ENCODE measurements at places on chromosomes 7 and 10.

DNA sequence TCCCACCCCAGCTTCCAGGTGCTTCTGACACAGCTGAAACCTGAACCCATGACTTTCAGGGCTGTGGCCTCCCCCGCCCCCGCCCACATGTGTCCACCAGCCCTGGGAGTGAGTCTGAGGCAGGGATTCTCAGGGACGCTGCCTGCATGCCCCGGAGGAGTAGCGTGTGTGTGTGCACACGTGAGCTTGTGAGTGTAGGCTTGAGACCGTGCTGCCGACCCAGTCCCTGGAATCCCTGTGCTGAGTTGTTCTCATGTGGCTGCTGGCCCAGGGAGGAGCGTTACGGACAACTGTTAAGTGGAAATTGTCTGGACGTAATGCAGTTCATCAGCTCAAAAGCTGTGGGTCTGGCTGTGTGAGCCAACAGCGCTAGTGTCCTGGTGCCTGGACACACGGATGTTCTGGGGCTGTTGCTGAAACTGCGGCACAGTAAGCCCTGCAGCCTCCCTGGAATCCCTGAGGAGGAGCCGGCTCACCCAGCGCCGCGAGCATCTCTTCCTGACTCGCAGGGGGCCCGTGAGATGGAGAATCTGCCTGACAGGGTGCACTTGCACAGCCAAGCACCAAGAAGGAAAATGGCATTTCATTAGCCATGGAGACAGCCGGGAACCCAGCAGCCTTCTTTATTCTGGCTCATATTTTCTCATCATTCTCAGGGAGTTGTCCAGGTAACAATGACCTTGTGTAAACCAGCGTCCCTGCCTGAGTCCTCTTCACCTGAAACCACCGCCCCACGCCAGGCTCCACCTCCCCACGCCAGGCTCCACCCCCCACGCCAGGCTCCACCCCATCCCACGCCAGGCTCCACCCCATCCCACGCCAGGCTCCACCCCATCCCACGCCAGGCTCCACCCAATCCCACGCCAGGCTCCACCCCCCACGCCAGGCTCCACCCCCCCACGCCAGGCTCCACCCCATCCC is 603.9 kb downstream of the PTPRN2 start:
- DNase-seq, result no peak

GRCh38 chr7:23938937-23939552 is 229.0 kb downstream of the STK31 start:
- no peak for DNase-seq

- DNase-seq, result no peak
These were observed 29.2 kb downstream of the PANK1 start for GRCh38 chr10:89615824-89616223.

DNA sequence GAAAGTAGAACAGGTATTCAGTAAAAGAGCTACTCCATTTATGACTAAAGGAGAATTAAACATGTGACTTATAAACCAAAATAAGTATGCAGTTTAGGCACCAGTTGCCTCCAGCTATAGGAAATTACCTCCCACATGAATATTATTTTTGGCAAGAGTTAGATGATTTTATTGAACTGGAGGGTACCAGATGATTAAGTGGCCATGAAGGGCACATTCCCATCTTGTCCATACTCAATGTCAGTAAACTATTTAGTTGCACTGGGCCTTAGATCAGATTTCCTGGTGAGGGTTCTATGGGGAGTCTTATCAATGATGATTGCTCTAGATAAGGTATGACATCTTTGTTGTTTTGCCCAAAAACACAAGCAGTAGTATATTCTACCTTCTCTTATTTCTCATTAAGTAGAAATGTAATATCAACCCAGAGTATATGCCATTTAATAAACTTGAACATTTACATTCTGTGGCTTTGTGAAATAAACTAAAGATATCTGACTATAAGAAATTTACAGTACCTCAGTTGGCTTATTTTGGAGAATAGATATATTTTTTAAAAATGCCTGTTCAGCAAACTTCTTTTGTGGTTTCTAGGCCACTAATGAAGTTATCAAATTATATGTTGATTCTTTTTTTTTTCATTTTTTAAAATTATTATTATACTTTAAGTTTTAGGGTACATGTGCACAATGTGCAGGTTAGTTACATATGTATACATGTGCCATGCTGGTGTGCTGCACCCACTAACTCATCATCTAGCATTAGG is 145.3 kb downstream of the SEMA3A start:
- DNase-seq, result no peak

DNA sequence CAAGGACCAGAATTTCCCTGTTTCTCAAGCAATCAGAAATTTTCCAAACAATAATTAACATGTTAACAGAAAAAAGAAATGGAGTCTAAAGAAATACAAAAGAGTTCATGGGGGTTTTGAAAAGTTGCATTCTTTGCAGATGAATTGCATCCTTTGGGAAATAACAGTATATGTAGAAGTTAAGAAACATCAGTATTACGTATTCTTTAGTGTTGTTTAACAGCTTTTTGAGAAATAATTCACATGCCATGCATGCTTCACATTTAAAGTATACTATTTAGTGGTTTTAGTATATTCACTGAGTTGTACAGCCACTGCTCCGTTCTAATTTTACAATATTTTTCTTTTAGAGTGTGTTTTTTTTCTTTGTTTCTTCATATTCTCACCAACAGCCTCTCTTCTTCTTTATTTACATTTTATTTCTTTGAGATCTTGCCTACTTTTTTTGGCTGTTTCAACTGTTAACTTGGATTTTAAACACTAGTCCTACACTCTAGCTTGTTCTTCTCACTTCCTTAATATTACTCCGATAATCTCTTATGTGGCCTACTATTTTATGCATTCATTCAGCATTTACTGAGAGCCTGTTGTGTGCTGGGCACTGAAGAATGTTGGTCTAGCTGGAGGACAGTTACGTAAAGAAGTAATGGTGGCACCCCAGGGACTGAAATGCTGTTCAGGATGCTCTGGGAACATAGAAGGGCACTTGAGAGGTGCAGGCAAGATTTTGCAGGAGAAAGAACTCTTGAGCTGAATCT is 330.1 kb downstream of the EXOC4 start:
- DNase-seq, result no peak

DNA sequence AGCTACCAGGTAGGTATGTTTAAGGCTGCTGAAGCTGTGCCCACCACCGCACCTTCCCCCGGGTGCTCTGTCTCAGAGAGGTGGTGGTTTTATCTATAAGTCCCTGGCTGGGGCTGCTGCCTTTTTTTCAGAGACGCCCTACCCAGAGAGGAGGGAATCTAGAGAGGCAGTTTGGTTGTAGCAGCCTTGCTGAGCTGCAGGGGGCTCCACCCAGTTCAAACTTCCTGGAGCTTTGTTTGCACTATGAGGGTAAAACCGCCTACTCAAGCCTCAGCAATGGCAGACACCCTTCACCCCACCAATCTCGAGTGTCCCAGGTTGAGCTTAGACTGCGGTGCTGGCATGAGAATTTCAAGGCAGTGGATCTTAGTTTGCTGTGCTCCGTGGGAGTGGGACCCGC is 43.6 kb upstream of the CYP2C18 start:
- no peak for DNase-seq

DNA sequence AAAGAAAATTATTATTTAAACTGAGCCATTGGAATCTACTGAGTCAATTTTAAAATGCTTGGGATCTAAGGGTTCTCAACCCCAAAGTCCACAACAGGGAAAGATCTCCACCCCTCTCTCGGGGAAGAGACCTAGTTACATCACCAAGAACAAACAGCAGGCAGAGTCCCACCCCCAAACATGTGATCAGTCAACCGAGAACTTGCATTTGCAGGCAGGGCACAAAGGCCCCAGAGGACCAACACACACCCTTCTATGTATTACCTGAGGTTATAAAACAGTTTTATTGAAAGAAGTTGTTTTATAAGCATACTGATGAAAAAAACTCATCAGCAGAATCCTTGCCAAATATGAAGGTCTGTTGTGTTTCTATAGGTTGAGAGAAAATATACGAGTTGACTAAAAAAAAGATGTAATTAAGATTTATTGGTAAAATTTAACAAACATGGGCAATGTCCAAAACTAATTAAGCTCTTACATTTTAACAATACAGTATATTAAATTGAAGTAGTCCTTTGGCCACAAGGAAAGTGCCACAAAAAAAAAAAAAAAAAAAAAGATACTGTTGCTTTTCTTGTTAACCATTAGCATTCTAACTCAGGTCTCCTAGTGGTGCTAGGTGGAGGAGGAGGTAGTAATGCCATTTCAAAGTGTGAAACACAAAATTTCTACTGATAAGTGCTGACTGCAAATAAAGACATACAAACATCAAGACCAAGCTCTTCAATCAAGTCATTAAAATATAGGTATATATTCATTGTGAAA is 975 bp upstream of the USP54 start:
- DNase-seq, result no peak

- no peak for DNase-seq
These were observed 393 bp downstream of the ZNF467 start for GRCh38 chr7:149772956-149773434.

- no peak for DNase-seq
These were observed 14.1 kb upstream of the CREM start for GRCh38 chr10:35112571-35112970.

DNA sequence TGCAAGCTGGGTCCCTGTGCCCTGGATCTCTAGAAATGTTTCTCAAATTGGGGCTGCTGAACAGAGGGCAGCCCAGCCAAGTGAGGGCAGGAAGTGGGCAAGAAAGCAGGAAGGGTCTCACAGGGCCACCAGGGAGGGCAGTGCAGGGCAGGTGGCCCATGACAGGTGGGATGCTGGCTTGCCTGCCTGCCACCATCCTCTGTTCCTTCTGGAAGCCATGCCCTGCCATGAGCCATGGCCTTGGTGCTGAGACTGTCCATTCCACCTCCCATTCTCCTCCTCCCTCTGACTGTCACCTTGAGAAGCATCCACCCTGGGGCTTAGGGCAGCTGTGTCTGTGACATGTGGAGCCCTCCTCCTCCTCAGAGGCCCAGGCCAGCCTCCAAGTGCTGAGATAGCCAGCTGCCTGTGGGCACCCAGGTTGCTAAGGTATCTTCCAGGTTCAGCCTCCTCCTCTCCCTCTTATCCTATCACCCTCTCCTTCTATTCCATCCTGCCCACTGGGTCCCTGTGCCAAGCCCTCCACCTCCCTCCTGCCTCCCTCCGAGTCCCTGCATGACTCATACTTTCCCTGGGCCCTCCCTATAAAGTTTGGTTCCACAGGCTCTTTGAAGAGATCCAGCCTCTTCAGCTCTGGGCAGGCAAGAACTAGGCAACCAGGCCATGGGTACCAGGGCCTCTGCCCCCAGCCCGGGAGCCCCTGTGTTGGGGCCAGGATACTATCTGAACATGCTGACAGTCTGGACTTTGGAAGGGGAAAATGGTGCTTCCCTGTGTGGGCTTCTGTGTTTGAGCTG is 1.3 kb downstream of the VSIR start:
- peak; percentile 47 for DNase-seq

GRCh38 chr10:132807621-132808049 is 21.7 kb upstream of the NKX6-2 start:
- no peak for DNase-seq

GRCh38 chr10:5588080-5588453 is 63.3 kb downstream of the CALML3 start:
- no peak for DNase-seq

GRCh38 chr7:35584990-35585389 is 109.9 kb downstream of the HERPUD2 start:
- DNase-seq, result no peak

GRCh38 chr7:14385074-14385473 is 395.6 kb upstream of the ETV1 start:
- no peak for DNase-seq

GRCh38 chr10:87931836-87932230 is 68.4 kb downstream of the PTEN start:
- no peak for DNase-seq

- DNase-seq, result no peak
These were observed 41.9 kb upstream of the OGDHL start for GRCh38 chr10:49803988-49804387.

GRCh38 chr7:132112657-132113056 is 463.6 kb downstream of the PLXNA4 start:
- DNase-seq, result no peak

- no peak for DNase-seq
These were observed 90.1 kb downstream of the NPSR1 start for GRCh38 chr7:34747867-34748727.

- DNase-seq, result no peak
These were observed 261.6 kb upstream of the AOAH start for GRCh38 chr7:36985866-36986400.

- DNase-seq, result no peak
These were observed 32.8 kb upstream of the STRIP2 start for GRCh38 chr7:129401228-129401966.

DNA sequence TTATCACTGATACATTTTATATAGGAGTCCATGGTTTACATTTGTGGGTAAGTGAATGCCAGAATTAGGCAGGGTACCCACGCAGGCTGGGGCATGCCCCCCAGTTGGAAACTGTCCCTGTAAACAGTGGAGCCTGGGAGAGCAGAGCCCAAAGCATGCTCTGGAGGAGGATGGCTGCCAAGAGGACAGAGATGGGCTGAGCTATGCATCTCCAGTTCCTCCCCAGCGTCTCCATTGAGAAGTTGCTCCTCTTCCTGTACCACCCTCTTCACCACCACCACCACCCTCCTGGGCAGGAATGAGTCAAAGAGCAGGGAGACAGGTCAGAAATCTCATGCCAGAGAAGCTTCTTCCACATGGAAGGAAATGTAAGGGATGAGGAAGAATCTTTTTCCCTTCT is 67.7 kb upstream of the KMT2E start:
- no peak for DNase-seq

- DNase-seq, result no peak
These were observed 43.9 kb upstream of the PODXL start for GRCh38 chr7:131600085-131600881.

DNA sequence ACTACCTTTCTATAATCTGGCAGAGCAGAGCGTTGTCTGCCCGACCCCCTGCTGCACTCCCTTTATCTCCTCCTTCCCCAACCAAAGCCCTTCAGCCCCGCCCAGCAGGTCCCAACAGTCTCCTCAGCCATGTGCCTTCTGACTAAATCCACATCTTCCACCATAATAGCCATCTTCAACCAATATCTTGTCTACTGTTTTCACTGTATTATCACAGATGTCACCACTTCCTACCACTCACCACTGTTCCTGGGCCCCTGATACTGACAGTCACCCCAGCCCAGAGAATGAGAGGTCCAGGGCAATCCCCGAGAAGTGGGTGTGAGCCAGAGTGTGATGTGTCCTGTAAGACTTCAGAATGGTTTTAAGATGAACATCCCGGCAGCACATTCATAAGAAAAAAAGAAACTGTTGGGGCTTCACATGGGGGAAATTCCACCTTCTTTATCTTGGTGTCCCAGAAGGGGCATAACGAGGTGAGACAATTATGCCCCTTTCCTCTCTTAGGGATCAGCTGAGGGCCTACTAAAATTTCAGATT is 25.3 kb downstream of the CCDC6 start:
- peak; percentile 18 for DNase-seq

DNA sequence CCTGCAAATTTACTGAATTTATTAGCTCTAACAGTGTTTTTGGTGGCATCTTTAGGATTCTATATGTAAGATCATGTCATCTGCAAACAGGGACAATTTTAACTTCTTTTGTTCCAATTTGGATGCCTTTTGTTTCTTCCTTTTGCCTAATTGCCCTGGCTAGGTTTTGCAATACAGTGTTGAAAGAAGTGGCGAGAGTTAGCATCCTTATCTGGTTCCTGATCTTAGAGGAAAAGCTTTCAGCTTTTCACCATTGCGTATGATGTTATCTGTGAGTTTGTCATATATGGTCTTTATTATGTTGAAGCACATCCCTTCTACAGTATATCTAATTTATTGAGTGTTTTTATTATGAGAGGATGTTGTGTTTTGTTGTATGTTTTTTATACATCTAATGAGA is 301.4 kb downstream of the PTPRN2 start:
- DNase-seq, result no peak

- DNase-seq, result no peak
These were observed 21.0 kb downstream of the SVIL start for GRCh38 chr10:29613791-29614190.
